ENCODE measurements at places on chromosomes 4 and X.

- no peak for DNase-seq
These were observed 190.7 kb downstream of the OR13H1 start for GRCh38 chrX:131734621-131735020.

GRCh38 chr4:112172180-112172579 is 26.9 kb downstream of the FAM241A start:
- no peak for DNase-seq

- no peak for DNase-seq
These were observed 34.5 kb downstream of the SPINK2 start for GRCh38 chr4:56786955-56787354.

GRCh38 chr4:62328526-62328925 is 1128.4 kb downstream of the ADGRL3 start:
- DNase-seq, result no peak

DNA sequence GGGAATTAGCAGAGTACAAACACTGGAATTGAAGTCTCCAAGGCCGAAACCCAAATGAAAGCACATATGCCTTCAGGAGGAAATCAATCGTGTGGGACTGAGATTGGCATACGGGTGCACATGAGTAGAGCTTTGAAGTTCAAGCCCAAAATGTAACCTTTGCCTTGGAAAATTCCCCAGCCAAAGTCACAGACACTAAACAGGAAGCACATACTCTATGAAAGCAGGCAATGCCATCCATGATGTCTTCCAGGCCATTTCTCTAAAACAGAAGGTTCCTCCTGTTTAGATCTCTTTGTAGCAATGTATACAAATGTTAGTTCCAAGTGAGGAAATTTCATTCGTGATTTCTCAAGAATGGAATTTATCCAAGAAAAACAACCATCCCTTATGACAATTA is 162.5 kb downstream of the COL4A6 start:
- DNase-seq, result no peak

DNA sequence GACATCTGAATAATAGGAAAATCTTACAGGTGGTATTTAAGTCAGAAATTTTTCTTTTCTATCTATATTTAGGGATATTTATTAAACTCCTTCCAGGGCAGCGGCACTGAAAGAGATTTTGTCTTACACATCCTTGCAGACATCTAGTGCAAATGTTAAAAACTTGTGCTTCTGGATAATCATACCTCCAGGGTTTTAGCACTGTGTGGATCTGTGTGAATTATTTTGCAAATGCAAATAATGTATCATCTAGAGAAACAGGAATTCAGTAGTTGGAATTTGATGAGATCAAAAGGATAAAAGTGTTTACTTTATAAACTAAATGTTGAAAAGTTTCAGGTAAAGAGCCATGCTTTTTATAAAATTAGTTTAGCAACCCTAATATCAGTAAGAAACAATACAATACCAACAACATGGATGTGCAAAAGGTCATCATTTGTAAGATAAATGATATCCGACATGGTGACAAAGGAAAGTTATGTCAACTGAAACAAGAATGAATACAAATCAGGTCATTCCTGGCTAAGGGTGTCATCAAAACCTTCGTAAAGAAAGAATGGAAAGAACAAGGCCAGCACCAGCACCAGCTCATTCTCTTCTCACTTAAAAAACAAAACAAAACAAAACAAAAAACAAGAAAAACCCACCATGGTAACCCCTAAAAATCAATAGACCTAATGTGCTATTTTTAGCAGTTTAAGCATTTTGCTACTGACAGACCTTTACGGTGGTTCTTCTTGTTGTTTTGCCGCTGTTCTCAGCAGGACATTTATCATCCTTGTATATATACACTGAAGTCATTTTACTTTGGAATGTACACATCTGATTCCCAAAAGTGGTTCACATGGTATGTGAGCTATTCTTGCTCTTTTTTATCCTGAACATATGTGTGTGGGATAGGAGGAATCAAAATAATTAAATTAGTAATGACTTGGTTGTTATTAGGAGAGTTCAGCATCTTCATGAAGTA is 219.7 kb upstream of the NDST3 start:
- DNase-seq, result no peak

DNA sequence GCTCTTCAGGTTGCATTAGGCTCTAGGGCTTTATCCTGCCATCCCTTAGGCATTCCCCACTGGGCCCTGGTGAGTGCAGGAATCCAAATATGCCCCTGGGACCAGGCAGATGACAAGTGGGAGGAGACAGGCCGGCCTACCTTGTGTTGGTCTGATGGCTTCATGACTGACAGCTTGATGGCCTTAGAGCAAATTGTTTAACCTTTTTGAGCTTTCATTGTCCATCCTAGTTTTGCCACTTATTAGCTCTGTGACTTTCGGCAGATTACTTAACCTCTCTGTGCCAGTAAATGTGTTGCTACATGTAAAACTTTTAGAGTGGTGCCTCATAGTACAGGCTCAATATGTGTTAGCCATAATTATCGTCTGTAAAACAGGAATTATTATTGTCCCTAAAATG is 4.4 kb downstream of the KIT start:
- no peak for DNase-seq

- no peak for DNase-seq
These were observed 784 bp downstream of the MAP7D3 start for GRCh38 chrX:136250191-136251040.

GRCh38 chr4:42915484-42915883 is 23.0 kb downstream of the GRXCR1 start:
- no peak for DNase-seq

DNA sequence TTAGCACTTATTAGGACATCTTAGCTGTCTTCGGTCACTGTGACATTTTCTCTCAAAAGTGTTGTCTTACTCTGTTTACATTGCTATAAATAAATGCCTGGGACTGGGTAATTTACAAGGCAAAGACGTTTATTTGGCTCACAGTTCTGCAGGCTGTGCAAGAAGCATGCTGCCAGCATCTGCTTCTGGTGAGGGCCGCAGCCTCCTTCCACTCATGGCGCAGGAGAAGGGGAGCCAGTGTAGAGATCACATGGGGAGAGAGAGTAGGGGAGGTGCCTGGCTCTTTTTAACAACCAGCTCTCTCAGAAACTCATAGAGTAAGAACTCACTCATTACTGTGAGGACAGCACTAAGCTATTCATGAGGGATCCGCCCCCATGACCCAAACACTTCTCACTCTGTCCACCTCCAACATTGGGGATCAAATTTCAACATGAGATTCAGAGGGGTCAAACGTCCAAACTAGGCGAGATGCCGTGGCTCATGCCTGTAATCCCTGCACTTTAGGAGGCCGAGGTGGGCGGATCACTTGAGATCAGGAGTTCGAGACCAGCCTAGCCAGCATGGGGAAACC is 43.5 kb upstream of the HERC6 start:
- DNase-seq, result no peak

- peak; percentile 55 for DNase-seq
These were observed 68.6 kb downstream of the CHST7 start for GRCh38 chrX:46642145-46642544.

GRCh38 chr4:74623041-74623440 is 171.3 kb downstream of the BTC start:
- DNase-seq, result peak; percentile 19

- DNase-seq, result no peak
These were observed 8.7 kb downstream of the ATP11C start for GRCh38 chrX:139924069-139924695.

- no peak for DNase-seq
These were observed 121.5 kb upstream of the NR3C2 start for GRCh38 chr4:148563684-148564083.

DNA sequence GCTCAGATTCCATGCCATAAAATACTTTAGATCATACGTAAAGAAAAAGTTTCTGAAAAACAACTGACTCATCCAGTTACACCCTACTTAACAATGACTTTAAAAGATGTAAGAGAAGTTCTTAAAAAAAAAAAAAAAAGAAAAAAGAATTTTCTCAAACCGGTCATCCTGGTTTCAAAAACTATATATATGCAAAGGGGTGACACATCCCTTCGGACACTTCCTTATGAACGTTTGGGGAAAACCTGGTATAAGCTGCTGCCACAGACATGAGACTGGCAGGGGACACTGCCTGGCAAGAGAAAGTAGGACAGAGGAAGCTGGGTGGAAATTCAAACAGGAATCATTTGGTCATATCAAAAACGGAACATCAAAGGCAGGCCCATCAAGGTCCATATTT is 81.2 kb upstream of the PRSS48 start:
- DNase-seq, result no peak

DNA sequence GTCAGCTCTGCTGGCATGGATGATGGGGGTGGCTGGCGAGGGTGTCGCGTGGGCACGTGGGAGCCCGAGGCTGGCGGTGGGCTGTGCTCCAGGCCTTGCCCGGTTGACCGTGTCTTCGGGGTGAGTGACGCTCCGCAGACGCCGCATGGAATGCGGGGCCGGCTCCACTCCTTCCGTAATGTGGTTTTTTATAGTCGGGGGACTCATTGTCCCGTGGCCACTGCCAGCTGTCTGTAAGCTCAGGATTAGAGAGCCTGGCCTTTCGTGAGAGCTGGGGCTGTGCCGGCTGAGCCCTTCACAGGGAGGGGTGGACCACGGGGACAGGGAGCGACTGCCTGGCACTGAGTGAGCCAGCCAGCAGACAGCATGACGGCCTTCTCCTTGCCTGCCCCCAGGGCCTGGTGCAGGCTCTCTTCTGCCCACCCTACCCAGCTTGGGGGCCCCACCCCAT is 20.4 kb downstream of the DOK7 start:
- DNase-seq, result no peak

DNA sequence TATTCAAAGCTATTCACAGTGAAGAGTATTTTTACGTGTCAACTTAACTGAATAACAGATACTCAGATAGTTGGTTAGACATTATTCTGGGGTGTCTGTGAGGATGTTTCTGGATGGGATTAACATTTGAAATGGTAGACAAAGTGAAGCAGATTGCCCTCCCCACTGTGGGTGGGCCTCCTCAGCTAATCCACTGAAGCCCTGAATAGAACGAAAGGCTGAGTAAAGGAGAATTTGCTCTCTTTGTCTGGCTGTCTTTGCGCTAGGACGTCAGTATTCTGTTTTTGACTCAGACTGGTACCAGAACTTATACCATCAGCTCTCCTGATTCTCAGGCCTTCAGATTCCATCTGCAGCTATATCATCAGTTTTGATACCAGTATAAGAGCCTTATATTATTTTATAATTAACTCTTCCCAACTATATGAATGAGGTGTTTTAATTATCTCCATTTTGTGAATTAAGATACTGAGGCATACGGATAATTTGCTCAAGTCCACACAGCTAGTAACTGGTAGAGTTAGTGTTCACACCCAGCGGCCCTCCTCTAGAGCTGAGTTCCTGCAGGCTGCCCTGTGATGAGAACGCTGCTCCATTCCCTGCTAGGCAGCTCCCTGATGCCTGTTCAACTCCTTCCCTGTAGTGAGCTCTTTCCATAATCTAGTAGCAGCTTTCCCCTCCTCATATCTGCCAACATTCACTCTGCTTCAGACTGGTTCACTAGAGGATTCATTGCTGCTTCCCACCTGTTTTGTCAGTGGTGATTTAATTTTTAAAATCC is 87.5 kb downstream of the RBM46 start:
- DNase-seq, result no peak

DNA sequence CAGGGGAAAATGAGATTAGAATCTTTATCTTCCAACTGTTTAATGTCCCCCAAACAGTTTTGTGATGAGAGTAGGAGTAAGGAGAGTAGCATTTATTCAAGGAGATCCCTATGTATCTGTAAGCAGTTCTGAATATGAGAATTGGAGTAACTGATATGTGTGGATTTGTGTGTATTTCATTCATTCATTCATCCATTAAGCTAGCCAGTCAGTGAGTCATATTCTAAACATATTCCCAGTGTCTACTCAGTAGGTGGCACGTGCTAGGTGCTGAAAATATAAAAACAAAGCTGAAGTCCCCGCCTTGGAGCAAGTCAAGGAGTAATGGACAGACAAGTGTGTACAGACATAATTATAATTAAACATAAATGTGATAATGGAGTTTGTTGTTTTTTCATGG is 12.4 kb upstream of the STX18 start:
- DNase-seq, result no peak

All from T-helper 2 cell (primary cell).